ENCODE measurements at places on chromosomes 2 and 18.

GRCh38 chr18:35671966-35672603 lies 90.5 kb downstream of the GALNT1 start:
- no peak for DNase-seq

DNA sequence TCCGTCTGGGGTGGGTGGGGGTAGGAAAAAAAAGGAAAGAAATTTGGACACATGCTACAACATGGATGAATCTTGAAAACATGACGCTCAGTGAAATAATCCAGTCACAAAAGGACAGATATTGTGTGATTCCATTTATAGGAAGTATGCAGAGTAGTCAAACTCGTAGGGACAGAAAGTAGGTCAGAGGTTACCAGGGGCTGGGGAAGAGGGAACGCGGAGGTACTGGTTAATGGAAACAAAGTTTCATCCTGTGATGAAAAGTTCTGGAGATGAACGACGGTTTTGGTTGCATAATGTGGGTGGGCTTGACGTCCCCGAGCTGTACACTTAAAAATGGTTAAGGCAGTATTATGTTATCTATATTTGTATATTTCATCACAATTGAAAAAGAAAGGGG lies 4.5 kb upstream of the SFTPB start:
- DNase-seq = no peak

- DNase-seq = no peak
Observed at GRCh38 chr2:3094999-3095958, 282.3 kb downstream of the EIPR1 start.

- no peak for DNase-seq
Observed at GRCh38 chr18:77131100-77131651, 1.4 kb downstream of the MBP start.

GRCh38 chr2:164430166-164430783 lies 191.0 kb downstream of the GRB14 start:
- DNase-seq = peak; percentile 11

GRCh38 chr2:235951493-235951892 lies 216.7 kb downstream of the GBX2 start:
- DNase-seq = no peak

DNA sequence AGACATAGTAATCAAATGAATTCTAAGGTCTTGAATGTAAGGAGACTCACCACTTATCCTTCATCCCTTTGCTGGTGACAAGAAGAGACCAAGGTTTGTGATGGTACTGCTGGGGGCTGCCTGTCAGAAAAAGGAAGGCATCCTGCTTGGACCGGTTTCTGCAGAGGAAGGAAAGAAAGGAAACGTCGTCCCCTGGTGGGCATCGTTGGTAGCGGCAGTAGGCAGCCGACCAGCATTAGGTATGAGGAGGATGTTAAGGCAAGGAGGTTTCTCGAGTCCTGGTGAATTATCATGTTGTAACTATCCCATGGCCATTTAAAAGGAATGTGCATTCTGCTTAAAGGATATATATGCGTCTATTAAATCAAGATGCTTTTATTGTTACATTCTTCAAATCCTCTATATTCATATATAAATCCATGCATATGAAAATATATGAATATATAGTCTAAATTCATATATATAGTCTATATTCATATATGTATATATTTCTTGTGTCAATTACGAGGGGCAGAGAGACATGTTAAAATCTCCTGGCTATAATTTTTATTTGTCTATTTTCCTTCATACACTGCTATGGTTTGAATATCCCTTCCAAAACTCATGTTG lies 94.4 kb upstream of the TGFA start:
- DNase-seq = no peak

GRCh38 chr2:14232217-14232616 lies 400.3 kb upstream of the LRATD1 start:
- DNase-seq = no peak

DNA sequence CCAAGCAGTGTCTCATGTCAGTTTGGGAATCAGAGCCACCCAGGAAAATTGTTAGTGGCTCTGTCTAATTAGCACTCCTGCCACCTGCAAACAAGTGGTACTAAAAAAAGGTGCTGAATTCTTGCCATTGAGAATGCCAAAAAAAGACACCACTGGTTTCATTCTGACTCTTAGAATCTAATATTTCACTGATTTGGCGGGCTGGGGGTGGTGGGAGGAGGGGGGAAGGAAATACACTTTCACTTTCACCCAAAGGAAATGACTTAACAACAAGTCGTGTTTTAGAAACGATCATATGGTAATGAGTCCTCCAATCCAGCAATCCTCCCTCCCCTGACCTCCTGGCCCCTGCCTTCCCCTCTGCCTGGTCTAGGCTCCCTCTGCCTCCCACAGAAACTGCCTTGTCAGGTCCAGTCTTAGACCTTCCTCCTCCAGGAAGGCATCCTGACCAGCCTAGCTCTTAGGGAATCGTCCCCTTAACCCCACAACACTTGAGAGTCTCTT lies 4.4 kb upstream of the KLHL29 start:
- no peak for DNase-seq

DNA sequence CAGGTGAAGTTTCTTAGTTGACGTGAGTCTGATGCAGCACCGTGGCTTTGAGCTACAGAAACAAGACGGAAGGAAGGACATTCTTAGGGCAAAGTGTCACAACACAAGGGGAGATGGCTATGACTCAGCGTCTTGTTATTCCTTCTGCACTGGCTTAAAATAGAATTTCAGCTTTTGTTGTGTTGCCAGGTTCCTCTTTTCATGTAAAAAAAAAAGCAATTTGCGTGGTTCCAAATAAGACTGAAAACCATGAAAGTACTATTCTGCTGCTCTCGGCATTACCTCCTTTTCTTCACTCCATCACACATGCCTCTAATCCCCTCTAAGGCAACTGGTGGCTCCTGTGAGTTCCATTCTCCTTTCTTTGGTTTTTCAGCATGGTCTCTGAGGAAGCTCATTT lies 150.1 kb downstream of the ANTXR1 start:
- no peak for DNase-seq

GRCh38 chr2:241867776-241868420 lies 1.6 kb upstream of the RTP5 start:
- peak; percentile 35 for DNase-seq

GRCh38 chr2:96089356-96090195 lies 26.8 kb downstream of the ADRA2B start:
- no peak for DNase-seq

- DNase-seq = no peak
Observed at GRCh38 chr2:216235896-216236295, 126.7 kb downstream of the XRCC5 start.

DNA sequence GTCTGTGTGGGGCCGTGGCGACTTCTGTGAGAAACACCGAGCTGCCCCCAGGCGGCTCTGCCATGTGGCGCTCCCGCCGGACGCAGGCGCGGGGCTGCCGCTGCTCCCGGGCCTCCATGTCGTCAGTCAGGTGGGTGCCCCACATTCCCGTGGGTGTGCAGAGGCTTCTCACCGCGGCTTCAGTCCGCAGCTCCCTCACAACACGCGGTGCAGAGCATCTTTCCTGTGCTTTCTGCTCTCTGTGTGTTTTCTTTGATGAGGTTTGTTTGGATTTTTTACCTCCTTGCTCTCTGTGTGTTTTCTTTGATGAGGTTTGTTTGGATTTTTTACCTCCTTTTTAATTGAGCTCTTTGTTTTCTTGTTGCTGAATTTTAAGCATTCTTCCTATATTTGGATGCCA lies 13.0 kb downstream of the AQP12A start:
- DNase-seq = no peak

GRCh38 chr2:148300544-148300943 lies 279.7 kb downstream of the MBD5 start:
- no peak for DNase-seq

DNA sequence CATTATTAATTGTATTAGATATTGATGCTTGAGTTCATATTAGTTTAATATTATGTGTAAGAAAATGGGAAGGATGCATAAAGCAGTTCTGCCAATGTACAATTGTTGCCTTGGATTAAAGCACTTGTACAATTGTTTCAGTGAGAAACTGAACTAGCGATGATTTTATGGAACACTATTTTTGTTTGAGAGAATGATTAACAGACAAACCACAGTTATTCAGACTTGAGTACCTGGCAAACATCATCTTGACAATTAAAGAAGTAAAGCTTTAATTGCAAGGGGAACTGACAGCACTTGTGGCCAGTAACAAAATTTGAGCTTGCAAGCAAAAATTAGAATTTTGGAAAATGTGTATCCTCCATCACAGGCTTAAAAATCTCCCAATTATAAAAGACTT lies 214.3 kb downstream of the RIT2 start:
- no peak for DNase-seq

DNA sequence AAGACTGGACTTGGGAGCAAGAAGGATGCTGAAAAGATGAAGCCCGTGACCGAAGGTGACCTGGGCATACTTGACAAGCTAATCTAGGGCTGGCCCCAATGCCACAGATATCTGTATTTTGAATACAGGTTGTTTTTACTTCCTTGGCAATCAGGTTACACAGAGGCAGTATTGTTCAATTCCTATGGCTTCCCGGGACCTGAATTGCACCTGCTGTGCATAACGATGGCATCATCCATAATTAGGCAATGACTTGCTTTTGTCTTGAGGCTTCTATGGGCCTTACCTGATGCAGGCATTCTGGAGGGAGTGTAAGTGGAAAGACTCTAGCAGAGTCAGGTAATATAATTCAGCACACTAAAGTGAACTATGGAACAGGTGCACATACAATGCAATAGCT lies 60.6 kb upstream of the CUL3 start:
- no peak for DNase-seq

DNA sequence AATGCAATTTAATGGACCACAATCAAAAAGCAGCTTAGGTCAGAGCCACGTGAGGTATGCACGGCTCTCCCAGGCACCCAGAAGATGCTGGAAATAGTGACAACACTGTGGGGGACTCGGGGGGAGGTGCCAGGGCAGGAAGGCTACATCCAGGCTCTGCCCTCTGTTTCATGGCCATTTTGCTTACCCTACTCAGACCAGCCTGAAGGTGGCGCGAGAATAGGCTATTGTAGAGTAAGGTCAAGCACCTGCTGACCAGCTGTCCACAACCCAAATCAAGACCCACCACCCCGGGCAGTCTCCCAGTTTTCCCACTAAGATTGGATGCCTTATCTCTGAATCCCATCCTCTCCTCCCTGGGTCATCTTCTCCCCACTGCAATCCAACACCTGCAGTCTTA lies 115.7 kb downstream of the VIT start:
- DNase-seq = no peak

DNA sequence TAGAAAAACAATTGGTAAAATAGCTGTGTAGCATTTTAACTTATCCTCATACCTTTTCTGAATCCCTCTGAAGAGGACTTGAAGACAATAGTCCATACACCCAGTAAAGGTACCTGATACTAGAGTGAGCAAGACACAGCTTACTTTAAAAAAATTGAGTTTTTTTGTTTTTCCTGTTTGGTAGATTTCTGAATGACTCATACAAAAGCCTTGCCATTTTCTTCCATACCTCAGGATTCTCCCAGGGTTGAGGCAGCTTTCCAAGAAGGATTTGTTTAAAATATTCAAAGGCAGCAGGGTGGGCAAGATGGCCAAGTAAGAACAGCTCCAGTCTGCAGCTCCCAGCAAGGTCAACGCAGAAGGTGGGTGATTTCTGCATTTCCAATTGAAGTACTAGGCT lies 551.0 kb upstream of the LRATD1 start:
- DNase-seq = no peak

DNA sequence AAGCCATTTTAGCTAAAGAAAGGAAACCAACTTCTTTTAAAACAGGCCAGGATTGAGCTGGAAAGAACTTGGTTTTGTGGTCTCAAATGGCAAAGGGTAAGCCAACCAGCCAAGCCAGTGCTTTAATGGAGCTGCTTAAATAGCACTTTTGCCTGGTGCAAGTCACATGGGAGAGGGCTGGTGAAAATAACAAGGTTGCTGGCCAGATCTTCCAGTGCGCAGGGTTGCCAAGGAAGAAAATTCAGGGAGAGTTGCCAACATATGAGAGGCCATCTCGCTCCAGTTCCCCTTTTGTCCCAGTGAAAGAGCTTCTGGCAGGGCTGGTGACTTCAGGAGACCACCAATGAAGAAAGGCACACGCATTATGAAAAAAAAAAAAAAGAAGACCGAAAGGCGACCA lies 57.3 kb downstream of the IRS1 start:
- DNase-seq = no peak

- DNase-seq = no peak
Observed at GRCh38 chr2:15663802-15664201, 72.1 kb downstream of the DDX1 start.

Data from NCI-H524 treated with DMSO at 0.1 percent for 48 hours (cell line).